ENCODE measurements at places on chromosomes 3 and 15. TPM values are rescaled to one million over a fixed set of nuclear protein-coding genes. Genes with fewer than 3 reads are reported as not detected.

DNA sequence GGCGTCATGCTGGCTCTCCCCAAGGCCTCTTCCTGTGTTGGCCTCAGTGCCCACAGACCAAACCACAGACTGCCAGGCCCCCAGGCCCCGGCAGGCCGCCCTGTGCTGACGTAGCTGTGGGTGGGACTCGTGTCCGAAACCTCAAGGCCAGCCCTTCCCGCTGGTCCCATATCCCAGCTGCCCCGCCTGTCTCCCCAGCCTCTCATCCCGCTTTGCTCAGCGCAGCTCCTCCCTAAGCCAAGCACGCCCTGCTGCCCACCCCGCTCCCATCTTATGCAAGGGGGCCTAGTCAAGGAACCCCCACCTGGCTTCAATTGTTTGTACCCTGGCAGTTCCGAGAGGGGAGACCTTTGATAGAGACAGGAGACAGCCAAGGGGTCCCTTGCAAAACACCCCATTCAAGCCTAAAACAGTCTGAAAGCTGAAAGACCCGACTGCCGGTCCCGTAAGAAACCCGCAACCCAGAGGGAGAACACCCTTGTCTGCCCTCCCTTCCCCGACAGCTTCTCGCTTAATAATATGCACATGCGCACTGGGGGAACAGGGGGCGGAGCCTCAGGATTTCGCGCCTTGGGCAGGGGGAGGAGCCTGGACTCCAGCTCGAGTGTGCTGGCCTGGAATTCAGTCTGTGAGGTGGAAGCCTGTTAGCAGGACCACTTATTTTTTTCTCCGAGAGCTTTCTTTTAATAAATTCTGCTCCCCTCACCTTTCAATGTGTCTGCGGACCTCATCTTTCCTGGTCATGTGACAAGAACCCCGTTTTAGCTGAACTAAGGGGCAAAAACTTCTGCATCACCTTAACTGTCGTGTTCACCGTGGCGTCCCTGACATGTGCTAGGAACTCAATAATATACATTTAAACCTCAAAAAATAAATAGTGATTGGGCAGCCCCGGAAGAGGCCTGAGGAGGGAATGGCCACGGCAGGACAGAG is 17.2 kb downstream of the TNFAIP8L3 start:
- DNase-seq: peak; percentile 70

The RPL15 gene
- 1,847 TPM for total RNA-seq

DNA sequence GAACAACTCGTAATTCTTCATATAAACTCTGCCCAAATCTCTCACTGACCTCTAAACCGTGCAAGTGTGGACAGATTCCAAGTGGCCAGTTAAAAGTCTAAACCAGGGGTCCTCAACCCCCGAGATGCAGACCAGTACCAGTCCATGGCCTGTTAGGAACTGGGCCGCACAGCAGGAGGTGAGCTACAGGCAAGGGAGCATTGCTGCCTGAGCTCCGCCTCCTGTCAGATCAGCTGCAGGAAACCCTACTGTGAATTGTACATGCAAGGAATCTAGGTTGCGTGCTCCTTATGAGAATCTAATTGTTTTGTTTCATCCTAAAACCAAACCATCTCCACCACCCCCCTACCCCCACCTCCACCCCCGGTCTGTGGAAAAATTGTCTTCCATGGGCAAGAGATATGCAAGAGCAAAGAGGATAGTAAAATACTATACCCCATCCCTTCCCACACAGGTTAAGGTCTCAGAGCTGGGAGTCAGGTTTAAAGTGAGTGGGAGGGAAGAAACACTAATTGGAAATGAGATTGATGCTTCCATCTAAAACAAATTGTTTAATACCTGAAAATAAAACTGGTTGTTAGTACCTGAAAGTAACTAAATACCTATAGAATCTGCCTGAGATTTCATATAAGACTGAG is 54.0 kb downstream of the POLQ start:
- no peak for DNase-seq

DNA sequence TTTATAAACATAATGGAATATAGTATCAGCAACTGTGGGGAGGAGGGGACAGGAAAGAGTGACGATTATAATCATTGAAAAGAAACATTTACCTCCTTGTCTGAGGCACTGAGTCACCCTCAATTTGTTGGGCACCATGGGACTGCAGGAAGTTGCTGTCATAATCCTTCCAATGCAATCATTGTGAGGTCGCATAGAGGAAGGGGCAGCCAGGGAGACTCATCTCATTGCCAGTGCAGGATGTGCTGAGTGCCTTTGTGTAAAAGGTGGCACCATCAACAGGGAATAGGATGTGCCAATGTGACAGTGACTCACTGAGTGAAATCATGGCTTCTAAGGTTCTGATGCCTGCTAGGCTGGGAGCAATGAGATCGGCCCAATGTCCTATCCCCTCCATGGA is 300.4 kb upstream of the ADAMTS9 start:
- peak; percentile 78 for DNase-seq

The ACAN gene
- not detected for total RNA-seq

- DNase-seq: no peak
These were observed 5.1 kb upstream of the SRP14 start for GRCh38 chr15:40043927-40044716.

DNA sequence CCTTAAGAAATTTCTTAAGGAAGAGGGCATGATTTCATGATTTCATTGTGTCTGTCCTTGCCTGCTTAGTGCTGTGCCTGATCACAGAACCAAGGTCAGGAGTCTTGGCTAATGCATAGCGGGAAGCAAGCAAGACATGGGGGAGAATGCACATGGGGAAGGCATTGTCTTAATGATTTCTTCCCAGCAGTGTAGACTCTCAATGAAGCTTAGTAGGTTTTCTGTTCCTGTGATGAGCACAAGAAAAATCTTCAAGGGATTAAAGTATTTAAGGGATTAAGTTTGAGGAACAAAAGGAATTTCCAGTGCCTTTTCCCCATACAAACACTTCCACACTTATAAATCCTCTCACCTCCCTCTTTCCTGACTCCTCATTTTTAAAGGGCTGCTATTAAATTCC is 46.9 kb upstream of the SEMA6D start:
- DNase-seq: no peak

- no peak for DNase-seq
These were observed 127.7 kb downstream of the XXYLT1 start for GRCh38 chr3:195143221-195143620.

The GTF2E1 gene
- 20.6 TPM for total RNA-seq

GRCh38 chr3:190785047-190785446 is 77.4 kb downstream of the GMNC start:
- no peak for DNase-seq

The C15orf62 gene
- 0.31 TPM for total RNA-seq

The PSTPIP1 gene
- total RNA-seq: 0.33 TPM

DNA sequence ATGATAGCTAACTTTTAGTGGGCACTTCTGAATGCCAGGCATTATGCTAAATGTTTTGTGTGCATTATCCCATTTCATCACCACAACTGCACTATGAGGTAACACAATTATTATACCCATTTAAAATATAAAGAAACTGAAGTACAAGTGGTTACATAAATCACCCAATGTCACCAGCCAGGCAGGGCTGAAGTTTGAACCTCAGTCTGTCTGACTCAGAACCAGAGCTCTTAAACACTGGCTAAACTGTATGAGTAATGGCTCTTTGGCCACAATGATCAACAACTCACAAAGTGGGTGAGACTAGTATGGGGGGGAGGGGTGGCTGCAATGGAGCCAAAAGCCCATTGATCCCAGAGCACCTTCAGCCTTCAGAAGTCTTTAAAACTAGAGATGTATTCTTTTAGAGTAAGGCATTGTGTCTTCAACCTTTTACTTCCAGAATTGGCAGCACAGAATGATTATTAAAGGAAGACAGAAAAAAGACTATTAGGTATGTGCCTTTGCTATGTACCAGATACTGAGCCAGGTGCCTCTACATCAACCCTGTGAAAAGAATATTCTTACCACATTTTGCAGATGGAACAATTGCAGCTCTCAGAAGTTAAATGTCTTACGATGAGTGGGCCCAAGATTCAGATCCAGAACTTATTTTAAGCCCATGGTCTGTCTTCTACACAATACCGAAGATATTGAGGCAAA is 166.9 kb downstream of the UACA start:
- DNase-seq: peak; percentile 86

GRCh38 chr3:179971280-179971679 is 65.5 kb downstream of the PEX5L start:
- no peak for DNase-seq

The LEKR1 gene
- total RNA-seq: 0.96 TPM

The GOLGA8T gene
- not detected for total RNA-seq

- no peak for DNase-seq
These were observed 21.5 kb downstream of the ZNF148 start for GRCh38 chr3:125353659-125354058.

- DNase-seq: no peak
These were observed at the start of gene CNTN4 for GRCh38 chr3:2098398-2099027. Gene CNTN4, plus strand, starts transcription at chr3:2098866.

DNA sequence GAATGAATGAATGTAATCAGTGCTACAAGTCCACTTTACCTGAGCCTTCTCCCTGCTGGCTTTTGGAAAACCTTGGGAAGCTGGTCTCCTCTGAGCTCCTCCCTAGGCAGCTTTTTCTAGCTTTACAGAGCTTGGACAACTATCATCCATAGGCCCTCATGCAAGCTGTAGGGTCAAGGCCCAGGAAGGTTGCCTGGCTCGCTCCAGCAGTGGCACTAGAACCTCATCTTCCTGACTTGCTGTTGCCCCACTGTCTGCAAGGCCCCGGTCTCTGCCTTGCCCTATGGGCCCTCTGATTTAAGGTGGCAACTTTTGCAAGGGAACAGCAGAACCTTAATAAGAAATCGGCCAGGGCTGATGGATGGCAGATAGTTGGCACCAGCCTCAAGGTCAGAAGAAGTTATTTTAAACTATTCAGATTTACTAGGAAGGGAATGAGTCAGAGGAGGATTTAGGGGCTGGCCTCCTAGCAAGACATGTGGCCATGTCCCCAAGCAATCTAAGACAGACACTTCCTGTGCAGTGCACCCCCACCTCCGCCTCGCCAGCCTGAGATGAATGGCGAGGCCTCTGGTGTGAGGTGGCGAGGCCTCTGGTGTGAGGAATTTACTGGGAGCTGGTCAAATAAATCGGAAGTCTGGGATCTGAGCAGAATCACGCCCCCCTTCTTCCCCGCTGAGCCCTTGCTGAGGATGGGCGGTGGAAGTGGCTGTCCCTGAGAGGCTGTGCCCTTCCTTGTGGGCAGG is 180.8 kb downstream of the MEGF11 start:
- peak; percentile 84 for DNase-seq

DNA sequence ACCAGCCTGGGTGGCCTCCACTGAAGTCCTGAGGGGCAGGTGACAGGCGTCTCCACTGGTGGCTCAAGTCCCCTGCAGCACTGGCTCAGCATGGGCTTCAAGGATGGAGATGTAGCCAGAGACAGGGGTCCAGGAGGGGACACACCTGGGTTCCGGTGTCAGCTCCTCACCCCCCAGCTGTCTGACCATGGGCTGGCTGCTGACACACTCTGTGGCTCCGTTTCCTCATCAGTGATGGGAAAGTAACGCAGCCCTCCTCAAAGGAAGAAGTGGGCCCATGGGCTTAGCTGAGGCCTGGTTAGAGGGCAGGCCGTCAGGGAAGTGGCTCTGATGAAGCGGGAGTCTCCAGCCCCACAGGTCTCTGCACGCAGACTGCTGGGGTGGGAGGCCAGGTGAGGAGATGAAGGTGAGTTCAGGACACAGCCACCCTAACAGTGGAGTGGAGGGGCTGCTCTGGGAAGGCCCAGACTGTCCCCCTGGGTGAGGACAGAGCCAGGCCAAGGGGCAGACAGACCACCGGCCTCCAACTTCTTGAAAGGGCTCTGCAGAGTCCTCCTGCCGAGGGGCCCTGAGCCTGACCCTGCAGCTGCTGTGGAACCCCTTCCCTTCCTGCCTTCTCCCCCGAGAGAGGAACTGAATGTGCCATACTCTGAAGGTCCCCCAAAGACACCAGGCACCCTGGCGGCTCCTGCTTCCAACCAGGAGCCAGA is 24.0 kb downstream of the PSTPIP1 start:
- no peak for DNase-seq

- DNase-seq: no peak
These were observed 88.3 kb downstream of the ITPR1 start for GRCh38 chr3:4581498-4581897.

DNA sequence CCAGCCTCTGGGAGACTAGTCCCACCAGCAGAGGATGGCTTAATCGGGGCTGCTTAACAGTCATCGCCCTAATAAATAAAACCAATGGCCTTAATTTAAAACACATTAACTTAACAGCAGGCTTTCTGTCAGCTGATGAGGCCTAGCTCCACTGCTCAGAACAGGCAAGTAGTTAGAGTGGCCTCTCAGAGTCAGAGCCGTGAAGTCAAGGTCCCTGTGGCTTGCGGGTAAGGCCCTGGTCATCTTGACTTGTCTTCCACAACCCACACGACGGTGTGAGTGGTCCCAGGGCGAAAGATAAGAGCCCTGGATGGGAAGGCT is 11.8 kb downstream of the XXYLT1 start:
- DNase-seq: no peak

GRCh38 chr3:88189361-88189810 is 39.6 kb downstream of the C3orf38 start:
- DNase-seq: peak; percentile 58

- DNase-seq: peak; percentile 53
These were observed 193.4 kb upstream of the UBE2E1 start for GRCh38 chr3:23612296-23612891.

GRCh38 chr3:156360963-156361362 is 194.0 kb downstream of the SSR3 start:
- no peak for DNase-seq

DNA sequence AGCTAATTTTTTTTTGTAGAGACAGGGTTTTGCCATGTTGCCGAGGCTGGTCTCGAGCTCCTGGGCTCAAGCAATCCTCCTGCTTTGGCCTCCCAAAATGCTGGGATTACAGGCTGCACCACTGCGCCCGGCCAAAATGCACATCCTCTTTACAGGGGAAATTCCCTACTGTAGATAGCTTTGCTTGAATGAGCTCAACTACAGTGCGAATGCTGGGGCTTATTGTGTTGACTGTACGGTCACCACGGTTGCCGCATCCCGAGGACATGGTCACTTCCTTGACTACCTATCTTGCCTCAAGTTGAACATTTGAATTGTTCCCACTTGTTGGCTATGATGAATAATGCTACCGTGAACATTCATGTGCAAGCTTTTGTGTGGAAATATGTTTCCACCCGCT is 5.3 kb upstream of the MTFMT start:
- no peak for DNase-seq

- DNase-seq: no peak
These were observed 14.1 kb downstream of the ATP2C1 start for GRCh38 chr3:130907966-130908365.

- DNase-seq: no peak
These were observed 87.0 kb upstream of the LMOD3 start for GRCh38 chr3:69209413-69209812.

The PRSS50 gene
- not detected for total RNA-seq

GRCh38 chr3:188470508-188471130 is 316.7 kb downstream of the LPP start:
- no peak for DNase-seq

- no peak for DNase-seq
These were observed 585.2 kb downstream of the NTRK3 start for GRCh38 chr15:87671289-87671688.

GRCh38 chr3:70757658-70758057 is 445.2 kb upstream of the MDFIC2 start:
- no peak for DNase-seq

- DNase-seq: no peak
These were observed 425.0 kb downstream of the TIGIT start for GRCh38 chr3:114718898-114719210.

The TEX55 gene
- total RNA-seq: not detected
